ENCODE measurements at places on chromosomes 7 and 10. TPM values are rescaled to one million over a fixed set of nuclear protein-coding genes. Genes with fewer than 3 reads are reported as not detected.

PNLIPRP1 gene
- total RNA-seq: not detected

VWA2 gene
- not detected for total RNA-seq

CLEC2L gene
- total RNA-seq: not detected

NPC1L1 gene
- total RNA-seq: not detected

C10orf105 gene
- total RNA-seq: not detected

GIMAP7 gene
- not detected for total RNA-seq

BTBD16 gene
- total RNA-seq: not detected

STRA8 gene
- total RNA-seq: not detected

DNA sequence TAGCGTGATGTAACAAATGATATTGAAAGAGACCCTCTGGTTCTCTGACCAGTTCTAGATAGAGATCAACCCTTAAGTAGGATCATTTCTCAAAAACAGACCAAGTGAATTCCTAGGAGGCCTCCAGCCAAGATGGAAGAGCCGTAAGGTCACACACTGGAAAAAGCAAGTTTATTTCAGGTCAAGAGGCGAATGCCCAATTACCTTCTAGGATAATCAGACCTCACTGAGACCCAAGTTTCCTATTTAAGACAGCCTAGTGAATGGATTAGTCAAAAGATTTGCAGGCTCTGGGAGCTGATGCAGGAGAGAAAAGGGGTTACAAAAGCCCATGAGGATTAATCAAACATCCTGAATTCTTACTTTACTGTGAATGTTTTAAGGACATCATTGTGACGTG, 486.1 kb upstream of the NRP1 start:
- DNase-seq: no peak

DNA sequence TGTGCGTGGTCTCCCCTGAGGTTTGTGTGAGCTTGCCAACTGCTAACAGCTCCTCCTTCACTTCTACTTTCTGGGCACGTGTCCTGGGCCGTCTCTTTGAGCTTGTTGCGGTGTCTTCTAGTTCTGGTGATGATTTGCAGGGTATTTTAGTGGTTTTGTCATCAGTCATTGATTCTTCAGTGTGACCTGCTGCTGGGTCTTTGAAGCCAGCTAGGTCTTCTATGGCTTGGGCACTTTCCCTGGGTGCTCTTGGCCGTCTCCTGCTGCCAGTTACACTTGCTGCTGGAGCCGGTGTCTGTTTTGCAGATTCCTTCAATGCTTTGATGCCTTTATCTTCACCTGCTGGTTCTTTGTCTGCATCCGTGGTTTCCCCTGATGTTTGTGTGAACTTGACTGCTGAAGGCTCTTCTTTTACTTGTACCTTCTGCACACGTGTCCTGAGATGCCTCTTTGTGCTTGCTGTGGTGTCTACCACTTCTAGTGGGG, 23.0 kb downstream of the MKI67 start:
- no peak for DNase-seq

- DNase-seq: peak; percentile 97
These were observed 734 bp downstream of the CHST3 start for GRCh38 chr10:71964743-71965515.

- no peak for DNase-seq
These were observed 319.1 kb downstream of the CACNA2D1 start for GRCh38 chr7:82124445-82124844.

- DNase-seq: peak; percentile 11
These were observed 17.8 kb upstream of the WDR11 start for GRCh38 chr10:120833222-120833928.

- no peak for DNase-seq
These were observed 129.0 kb downstream of the ABCA13 start for GRCh38 chr7:48300301-48300700.

DNA sequence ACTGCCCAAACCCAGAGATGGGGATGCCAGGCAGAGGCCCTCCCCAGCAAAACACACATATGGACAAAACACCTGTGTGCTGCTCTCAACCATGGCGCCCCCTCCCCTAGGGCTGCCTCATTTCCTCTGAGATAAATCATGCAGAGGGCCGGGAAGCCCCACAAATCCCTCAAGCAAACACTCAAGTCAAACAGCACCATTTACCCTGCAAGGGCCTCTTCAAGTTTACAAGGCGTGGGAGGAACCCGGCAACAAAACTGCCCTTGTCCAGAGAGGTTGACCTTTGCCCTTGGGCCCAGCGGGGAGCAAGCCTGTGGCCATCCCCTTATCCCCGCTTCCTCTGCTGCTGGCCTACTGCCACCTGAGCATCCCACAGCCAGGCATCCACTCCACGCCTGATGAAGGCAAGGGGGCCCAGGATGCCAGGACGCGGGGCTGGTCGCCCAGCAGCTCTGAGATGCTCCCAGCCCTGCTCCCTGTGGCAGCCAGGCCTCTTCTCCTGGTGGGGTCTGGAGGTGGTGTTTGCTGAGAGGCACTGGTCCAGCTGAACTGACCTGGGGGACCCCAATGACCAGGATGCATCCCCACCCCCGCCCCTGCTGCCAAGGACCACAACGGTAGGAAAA, 77.4 kb downstream of the DLG5 start:
- DNase-seq: no peak

- DNase-seq: no peak
These were observed 455.4 kb upstream of the C7orf33 start for GRCh38 chr7:148135116-148135515.

DNA sequence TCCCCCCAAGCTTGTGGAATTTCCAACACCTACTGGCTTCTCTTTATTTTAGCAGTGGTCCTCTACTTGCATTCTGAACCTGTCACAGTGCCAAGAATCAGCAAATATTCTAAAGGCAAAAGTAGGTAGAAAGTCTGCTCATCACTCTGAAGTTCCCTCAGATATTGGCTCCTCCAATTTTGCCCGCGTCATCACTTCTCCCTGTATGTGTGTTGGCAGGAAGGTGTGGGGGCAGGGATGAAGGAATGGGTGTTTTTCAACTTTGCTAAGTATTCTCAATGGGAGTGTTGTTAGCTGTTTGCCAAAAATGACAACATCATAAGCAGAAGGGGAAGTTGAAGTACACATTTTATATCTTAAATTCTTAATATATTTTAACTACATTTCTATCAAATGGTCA, 226.2 kb downstream of the POLR1F start:
- DNase-seq: no peak

GRCh38 chr10:86141896-86142295, 224.7 kb downstream of the GRID1 start:
- DNase-seq: no peak

- DNase-seq: peak; percentile 27
These were observed 27.1 kb downstream of the ATXN7L1 start for GRCh38 chr7:105849122-105849855.

DNA sequence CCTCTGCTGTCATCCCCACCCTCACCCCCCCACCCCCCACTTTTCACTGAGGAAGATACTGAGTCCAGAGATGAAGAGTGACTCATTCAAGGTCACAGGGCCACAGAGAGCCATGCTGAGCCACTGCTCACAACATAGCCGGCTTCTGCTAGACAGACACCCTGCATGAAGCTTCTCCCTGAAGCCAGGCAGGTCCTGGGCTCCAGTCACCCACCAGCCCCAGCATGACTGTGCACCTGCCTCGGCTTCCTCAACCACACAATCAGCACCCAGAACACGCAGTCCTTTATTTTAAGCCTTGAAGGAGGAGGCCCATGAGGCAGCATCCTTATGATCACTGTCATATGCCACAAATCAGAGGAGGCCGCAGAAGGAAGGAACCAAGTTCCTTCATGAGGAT, 19.2 kb upstream of the PRKAG2 start:
- no peak for DNase-seq

DNA sequence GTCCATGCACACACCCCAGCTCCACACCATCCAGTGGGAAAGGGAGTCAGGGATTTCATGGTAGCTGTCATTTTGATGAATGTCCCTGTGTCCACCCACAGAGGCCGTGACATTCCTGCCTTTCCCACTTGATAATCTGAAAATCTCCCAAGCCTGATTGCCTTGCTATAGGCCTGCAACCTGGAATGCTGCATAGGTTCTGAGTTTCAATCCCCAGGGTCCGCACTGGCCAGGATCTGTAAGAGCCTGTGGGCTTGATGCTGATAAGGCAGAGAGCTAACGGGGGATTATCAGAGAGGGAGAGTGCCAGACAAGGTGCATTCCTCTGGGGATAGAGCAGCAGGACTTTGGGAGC, 57.5 kb downstream of the RBM20 start:
- DNase-seq: no peak

DNA sequence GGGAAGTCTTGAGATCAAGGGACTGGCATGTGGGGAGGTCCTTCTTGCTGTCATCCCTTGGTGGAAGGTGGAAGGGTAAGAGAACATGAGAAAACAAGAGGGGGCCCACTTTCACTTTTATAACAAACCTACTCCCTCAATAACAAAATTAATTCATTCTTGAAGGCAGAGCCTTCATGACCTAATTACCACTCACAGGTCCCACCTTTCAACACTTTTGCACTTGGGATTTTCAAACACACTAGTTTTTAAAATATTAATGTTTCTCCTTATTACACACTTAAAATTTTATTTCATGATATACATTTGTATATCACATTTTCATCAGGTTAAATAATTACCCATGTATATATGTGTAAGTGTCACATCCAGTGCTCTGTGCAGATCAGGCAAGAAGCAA, 2.0 kb downstream of the ST7 start:
- no peak for DNase-seq

DNA sequence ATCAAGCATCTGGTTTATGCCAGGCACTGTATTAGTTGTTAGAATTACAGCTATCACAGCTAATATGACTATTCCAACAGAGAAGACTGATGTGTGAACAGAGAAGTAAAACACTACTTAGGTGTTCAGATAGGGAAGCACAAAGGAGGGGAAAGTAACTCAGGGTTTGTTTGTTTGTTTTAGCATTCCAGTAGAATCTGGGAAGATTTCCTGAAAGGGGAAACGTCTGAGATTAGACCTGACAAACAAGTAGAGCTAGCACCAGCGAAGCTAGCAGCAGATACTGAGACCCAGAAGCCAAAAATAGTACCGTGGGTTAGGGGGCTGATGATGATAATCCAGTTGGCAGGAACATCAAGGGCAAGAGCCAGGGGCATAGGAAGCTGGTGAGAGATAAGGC, 28.8 kb upstream of the KLHL7 start:
- DNase-seq: no peak

- no peak for DNase-seq
These were observed 59.2 kb downstream of the PWWP2B start for GRCh38 chr10:132455986-132456847.

- DNase-seq: no peak
These were observed 84.1 kb downstream of the ZNF467 start for GRCh38 chr7:149689291-149689721.

DNA sequence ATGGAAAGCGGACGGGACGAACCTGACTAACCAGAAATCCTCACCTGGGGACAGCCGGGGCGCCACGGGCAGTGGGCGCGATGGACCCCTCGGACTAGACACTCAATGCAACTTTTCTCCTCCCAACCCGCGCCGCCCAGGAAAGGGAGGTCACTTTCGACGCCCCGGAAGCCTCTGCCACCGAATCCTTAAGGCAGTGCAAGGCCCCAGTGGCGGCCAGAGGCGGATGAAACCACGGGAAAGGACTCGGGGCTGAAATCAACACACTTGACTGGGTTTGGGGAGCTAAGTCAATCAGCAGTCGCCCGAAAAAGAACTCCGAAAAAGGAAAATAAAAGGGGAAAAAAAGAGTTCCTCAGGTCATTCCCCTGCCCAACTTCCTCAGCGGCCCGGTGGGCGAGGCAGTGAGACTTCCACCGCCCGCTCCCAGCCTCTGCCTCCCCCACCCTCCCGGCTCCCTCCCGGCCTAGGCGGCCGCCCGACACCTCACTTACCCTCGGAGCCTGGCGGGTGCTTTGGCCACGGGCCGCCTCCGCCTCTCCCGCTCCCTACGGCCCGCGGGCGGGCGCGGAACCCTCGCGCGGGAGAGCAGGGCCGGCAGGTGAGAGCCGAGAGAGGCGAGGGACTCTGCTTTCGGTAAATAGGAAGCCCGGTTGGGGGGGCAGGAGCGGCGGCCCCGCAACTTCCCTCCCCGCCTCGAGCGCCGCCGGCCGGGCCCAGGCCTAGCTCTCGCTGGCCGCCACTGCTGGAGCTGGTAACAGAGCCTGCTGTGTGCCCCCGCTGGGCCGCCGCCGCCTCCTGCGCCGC, 518 bp downstream of the WAPL start:
- DNase-seq: peak; percentile 86

DNA sequence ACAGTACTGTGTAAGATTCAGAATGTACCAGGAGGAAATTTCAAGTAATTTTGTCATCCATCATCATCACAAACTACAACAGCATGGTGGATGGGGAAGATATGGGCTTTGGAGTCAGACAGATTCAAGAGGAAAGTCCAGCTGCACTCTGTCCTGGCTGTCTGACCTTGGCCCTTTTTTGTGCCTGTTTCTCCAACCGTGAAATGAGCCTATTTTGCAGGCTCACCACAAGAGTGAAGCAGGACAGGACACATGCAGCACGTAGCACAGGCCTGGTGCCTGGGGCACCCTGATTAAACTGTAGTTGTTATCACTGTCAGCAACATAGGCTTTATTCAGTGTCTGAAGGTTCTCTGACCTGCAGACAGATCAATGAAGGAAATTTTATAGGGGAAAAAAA, 37.6 kb downstream of the RHOBTB1 start:
- no peak for DNase-seq

DNA sequence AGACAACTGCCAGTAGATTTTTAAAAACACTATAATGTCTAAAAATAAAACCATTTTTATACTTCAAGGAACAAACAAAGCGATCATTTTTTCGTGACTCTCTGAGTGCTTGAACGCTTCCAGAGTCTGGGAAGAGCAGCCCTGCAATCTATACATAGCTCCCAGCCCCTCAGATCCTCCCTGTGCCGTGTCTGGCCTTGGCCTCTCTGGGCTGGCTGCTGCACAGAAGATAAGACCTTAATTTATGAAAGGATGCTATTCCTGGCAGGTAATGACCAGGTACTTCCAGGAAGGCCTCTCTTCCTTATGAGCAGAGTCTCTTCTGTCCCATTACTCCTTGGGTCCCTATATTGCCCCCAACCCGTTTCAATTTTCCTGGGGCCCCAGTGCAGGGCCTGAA, 200.9 kb upstream of the AOAH start:
- DNase-seq: no peak

- DNase-seq: no peak
These were observed 186.3 kb downstream of the PLPP4 start for GRCh38 chr10:120643351-120643750.

GRCh38 chr10:102297101-102297500, 51.8 kb downstream of the GBF1 start:
- no peak for DNase-seq

- peak; percentile 55 for DNase-seq
These were observed 908 bp downstream of the NOM1 start for GRCh38 chr7:156950381-156950858.

GRCh38 chr7:117269417-117269816, 53.4 kb downstream of the WNT2 start:
- peak; percentile 97 for DNase-seq

- DNase-seq: no peak
These were observed 28.2 kb downstream of the ADARB2 start for GRCh38 chr10:1709161-1709560.

GRCh38 chr7:157402911-157403534, 66.2 kb downstream of the DNAJB6 start:
- DNase-seq: no peak

DNA sequence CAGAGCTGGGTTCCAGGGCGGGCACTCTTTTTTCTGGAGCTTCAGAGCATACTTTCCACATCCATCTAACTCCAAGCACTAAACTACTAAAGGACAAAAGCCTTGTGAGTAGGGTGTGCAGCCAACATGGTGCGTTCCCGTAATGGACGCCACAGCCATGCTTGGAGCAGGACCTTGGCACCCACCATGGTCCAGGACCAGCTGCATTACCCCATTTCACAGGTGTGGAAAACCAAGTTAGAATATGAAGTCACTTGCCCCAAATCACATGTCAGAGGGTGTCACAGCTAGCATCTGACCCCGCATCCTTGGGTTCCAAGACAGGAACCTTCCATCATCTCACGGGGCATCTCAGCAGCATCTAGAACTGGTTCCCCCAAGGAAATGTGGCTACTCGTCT, 112.4 kb downstream of the SMURF1 start:
- no peak for DNase-seq
